ENCODE measurements at places on chromosomes 2 and 18.

GRCh38 chr18:10923551-10924070 is 225.8 kb downstream of the PIEZO2 start:
- DNase-seq: no peak

DNA sequence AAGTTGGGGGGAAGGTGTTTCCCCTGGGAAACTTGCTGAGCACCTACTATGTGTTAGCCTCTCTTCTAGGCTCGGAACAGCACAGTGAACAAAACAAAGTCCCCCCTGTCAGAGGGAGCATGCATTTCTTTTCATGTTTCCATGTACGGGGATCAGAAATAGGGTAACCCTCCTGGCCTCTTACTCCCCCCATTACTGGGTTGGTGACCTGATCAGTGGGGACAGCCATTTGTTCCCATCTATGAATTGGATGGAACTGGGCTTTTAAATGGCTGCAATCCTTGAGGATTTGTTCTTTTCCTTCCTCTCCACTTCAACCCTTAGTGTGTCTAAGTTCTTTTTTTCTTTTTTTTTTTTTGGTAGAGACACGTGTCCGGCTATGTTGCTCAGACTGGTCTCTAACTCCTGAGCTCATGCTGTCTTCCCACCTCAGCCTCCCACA is 13.7 kb downstream of the NCL start:
- DNase-seq: no peak

- no peak for DNase-seq
Measured at GRCh38 chr18:32888306-32888705, 115.5 kb upstream of the KLHL14 start.

- DNase-seq: no peak
Measured at GRCh38 chr2:119316066-119316465, 50.6 kb downstream of the C2orf76 start.

DNA sequence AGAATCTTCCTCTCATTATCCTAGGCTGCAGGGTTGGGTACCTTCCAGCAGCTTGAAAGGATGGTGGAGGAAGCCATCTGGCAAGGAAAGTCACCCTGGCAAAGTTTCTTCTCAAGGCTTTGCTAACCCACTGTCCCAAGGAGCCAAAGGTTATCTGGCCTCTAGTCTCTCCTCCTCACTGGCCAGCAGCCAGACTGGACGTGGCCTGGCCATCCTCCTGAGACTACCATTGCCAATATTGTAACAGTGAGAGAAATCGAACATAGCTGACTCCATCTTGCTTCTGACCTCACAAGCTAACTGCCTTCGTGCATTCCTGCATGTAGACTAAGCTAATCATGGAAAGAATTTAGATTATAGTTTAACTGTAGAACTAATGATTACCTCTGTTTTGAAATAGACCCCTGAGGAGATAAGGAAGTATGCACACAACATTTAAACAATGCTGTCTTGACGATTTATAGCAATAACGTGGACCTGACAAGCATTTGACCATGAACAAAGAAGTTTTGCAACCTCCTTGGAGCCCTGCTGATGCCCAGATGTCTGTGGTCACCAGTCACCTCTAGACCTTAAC is 7.8 kb upstream of the ANXA4 start:
- DNase-seq: no peak

- no peak for DNase-seq
Measured at GRCh38 chr2:32741575-32741974, 113.7 kb downstream of the TTC27 start.

DNA sequence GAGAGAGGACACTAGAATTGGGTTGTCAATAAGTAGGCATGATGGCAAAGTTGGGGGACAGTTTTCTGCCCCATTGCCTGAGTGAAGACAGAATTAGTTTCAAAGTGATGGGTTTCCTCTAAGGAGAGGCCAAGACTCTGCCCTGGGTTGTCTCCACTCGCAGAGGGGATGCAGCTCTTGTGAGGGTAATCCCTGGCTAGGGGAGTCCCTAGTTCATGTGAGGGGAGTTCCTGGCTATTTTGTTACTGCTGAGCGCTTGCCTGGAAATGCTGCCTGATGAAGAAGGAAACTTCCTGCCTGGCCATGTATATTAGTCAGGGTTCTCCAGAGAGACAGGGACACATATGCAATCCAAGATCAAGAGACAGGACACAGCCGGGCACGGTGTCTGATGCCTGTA is 501.5 kb downstream of the BCL11A start:
- DNase-seq: no peak

GRCh38 chr2:166284359-166284758 is 91.4 kb downstream of the SCN9A start:
- no peak for DNase-seq
